Activated CD4-positive, alpha-beta T cell treated with anti-CD3 and anti-CD28 coated beads for 48 hours (primary cell): ENCODE measurements at places on chromosomes 1 and 21.
A peak's percentile ranks its signal among the peaks of the same experiment; 100 is the strongest.

DNA sequence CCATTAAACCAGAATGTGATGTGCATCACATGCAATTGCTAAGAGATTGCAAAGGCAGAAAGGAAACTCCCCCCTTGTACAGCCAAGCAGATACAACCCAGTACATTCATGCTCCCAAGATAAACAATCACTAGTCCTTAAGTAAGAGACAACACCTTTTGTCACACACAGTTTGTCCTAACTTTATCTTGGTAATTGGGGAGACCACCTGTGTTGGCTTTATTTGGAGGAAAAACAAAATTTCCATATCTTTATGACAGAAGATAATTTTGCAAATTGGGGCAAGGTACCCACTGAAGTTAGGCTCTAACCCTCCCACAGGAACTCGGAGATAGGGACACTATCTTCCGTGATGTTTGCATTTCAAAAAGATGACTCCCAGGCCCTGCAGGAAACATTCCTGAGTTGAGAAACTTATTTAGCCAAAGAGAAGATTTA, 175.0 kb upstream of the TNR start:
- DNase-seq: no peak

GRCh38 chr1:13702425-13703127, 2.6 kb downstream of the PRDM2 start:
- DNase-seq: peak; percentile 61

- no peak for DNase-seq
Measured at GRCh38 chr1:203558064-203558760, 64.3 kb downstream of the OPTC start.

DNA sequence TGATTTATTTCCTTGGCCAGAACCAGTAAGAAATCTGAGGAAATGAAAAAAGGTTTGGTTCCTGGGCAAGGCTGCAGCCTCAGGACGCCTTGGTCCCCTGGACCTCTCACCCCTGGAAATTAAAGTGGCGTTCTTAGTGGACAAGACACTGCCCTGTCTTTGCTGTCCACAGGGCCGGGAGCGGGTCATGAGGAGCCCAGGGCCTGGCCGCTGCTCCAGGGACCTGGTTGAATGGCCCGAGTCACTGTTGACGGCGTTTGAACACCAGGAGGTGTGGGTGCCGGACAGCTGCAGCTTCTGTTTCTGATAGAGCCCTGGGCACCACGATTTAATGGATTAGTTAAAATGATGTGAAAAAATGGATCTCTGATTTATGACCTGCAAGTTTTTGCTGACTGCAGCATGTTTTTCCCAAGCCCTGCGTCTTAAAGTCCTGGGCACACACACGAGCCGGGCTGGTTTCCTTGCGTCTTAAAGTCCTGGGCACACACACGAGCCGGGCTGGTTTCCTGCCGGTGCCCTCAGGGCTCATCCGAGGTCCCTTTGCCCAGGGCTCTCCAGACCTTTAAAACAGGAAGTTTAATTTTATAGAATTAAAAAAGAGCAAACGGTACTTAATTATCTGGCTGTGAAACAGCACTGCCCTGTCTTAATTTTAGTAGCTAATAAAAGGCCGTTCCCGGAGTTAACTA, 74.1 kb upstream of the ACTRT2 start:
- no peak for DNase-seq

DNA sequence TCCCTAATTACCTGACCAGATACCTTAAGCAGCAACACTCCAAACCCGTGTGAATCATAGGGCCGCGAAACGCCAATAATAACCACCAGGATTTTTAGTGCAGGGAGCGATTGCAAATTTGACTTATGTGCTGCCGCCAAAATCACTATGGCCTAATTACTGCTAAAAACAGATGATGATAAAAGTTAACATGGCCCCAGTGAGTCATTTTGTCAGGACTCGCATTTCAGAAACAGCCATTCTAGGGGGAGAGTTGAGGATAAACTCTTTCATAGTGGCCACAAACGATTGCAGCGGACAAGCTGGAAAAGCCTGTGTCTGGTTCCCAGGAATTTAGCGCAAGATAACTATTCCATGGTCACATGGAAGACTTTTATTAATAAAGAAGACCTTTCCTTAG, 103.4 kb downstream of the HLX start:
- no peak for DNase-seq

DNA sequence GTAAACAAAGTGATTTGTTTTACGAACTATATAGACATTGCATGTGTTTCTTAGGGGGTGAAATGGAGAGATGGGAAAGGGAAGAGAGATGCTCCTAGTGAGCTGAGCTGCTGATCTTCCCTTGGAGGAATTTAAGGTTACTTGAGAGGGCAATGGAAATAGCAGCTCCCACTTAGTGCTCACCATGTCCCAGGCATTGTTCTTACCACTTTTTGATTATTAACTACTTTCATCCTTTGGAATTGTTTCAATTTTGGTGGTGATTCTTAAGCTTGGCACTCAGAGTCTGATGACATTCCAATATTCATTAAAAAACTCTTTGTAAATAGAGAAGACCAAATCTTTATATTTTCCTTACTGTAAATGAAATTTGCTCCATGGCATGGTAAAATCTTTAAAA, 124.9 kb downstream of the ITSN1 start:
- no peak for DNase-seq

GRCh38 chr1:221510793-221511503, 230.9 kb downstream of the DUSP10 start:
- no peak for DNase-seq

- DNase-seq: no peak
Measured at GRCh38 chr1:206495493-206496046, 11.8 kb upstream of the RASSF5 start.

- DNase-seq: peak; percentile 53
Measured at GRCh38 chr21:44455524-44456213, 359 bp downstream of the LRRC3 start.

DNA sequence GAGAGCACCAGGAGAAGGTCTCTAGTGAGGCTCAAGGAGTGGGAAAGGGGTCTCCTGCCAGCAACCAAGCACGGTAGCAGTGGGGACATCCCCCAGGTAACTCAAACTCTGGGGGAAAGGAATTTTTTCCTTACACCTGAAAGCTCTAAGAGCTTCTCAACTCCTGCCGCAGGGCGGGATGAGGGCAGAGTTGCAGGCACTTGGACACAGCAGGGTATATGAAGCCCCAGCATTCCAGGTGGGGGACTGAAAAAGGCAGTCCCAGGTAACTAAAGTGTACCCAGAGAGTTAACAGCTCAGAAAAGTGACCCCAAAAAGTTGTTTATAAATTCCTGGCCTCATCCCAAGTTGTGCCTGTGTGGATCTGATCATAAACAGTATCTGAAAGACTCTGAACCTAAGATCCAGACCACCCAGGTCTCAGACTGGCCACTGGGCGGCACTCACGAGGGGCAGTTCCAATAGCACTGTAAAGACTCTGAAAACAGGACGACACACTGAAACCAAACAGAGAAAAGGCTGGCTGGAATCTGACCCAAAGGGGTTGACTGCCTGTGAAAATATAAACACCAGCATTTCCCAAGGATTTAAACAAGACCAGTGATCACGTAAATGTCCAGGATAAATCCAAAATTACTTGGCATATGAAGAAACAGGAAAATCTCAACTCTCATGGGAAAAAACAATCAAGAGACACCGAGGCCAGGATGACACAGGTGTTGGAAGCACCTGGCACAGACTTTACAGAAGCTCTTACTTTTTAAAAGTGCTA, 47.5 kb downstream of the HSF2BP start:
- DNase-seq: peak; percentile 37

DNA sequence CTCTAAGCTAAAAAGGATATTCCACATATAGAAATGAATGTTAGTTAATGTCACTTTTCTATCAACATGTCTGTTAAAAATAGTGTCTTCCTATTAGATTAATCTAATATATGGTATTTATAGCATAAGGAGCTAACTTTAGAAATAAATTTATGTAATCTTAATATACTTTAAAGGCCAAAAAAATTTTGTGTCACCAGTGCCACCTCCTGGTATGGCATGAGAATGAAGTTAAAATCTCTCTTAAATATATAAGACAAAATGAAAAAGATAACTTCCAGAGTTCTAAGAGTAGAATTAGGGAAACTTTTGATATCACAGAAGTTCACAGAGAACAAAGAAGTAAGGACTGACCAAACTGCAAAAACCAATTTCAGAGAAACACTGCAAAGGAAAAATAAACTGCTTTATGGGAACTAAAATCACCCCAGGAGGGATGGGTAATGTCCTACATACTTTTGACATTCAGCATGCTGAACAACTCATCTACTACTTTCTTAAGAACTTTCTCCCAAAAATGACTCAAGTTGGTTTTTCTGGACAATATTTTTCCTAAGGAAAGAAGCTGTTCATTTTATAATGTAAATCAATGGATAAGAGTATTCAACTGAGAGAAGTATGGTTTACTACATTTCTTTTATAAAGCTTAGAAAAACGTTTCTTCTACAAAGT, 82.8 kb downstream of the TRIM33 start:
- DNase-seq: no peak

GRCh38 chr1:200384818-200385390, 24.9 kb downstream of the ZNF281 start:
- DNase-seq: no peak

DNA sequence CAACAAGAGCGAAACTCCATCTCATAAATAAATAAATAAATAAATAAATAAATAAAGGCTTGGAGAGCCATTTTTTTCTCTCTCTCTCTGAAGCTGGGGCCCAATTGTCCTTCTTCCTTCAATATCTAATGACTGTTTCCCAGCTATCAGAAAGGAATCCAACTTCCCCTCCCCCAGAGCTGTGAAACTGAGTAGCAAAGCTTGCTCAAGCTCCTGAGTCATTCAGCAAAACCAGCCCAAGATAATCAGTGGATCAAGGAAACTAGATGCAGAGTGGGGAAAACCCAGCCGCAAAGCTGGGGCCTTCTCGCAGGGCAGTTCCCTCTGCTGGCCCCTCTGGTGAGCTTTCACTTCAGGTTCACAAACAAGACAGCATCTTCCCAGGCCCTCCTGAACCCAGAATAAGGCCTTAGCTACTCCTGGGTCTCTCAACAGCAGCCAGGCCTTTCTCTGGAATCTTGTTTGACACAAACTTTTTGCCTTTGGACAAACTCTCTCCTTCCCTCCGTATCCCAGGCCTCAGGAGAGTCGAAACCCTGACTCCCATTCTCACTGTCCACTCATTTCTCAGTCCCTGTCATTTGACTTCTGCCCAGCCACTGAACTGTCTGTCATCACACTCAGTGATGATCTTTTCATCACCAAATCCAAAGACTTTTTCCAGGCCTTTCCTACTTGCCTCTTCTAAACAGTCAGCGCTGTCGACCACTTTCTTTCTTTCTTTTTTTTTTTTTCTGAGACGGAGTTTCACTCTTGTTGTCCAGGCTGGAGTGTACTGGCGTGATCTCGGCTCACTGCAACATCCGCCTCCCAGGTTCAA, 18.0 kb upstream of the PTP4A2 start:
- DNase-seq: peak; percentile 91

DNA sequence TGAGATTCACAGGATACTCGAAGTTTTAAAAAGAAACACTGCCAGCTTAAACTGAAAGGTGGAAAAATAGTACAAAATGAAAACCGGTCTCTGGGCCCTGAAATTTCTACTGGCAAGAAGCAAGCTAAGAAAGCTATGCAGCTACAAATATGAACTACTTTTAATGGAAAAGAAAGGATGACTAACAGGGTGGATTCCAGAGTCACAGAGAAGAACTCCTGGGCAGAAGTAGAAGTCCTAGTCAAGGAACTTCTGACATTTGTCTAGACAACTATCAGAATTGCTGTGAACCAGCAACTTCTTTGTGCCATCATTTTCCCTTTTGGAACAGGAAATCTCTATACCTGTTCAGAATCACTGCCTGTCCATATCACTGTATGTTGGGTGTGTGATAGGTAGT, 38.1 kb downstream of the CD160 start:
- no peak for DNase-seq

DNA sequence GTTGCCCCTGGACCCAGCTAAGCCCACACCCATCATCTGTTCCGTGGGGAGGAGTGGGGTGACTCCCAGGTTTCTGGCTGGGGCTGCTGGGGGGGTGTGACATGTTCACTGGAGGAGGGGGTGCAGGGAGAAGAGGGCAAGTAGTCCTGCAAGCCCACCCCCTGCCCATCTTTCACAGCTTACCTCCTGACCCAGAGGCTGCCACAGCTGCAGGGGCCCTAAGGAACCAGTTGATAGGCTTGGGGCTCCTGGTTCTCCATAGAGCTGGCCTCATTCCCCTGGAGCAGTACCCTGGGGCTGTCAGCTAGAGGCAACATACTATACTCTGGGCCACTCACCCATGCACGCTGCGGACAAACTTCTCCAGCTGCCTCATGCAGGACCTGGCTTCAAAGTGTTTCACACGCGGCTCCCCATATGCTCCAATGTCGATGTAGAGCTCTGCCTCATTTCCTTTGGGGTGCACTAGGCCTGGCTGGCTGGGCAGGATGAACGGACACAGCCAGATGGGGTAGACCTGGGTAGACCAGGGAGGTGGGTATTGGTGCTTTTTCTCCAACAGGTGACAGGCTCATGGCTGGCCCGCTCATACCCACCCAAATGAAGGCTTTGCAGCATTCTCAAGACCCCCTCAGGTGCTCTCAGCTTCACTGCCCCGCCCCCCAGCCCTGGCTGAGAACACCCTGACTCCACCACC, 33.8 kb downstream of the DHCR24 start:
- no peak for DNase-seq

DNA sequence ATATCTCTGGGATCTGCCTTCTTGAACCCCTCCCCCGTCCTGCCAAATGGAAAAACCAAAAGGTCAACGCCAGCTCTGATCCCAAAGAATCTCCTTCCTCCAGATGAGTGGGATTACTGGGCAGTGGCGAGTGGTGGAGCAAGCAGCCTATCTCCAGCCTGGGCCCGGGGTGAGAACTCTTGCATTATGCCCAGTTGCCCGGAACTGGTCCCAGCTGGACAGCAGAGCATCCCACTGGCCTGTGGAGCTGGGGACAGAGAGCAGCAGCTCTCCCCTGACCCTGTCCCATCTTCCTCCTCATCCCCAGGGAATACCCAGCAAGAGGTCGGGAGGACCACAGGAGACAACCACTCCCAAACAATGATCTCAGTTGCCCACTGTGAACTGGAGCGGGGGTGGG, 130.5 kb downstream of the TMEM53 start:
- no peak for DNase-seq

- no peak for DNase-seq
Measured at GRCh38 chr1:213335084-213335483, 284.0 kb downstream of the RPS6KC1 start.

GRCh38 chr21:42660118-42660470, 6.7 kb downstream of the PDE9A start:
- DNase-seq: no peak

- no peak for DNase-seq
Measured at GRCh38 chr1:109818271-109818987, 54.7 kb upstream of the EPS8L3 start.

- no peak for DNase-seq
Measured at GRCh38 chr1:161196521-161197451, 2.1 kb downstream of the ADAMTS4 start.

- no peak for DNase-seq
Measured at GRCh38 chr1:50060279-50060678, 36.5 kb upstream of the AGBL4 start.

DNA sequence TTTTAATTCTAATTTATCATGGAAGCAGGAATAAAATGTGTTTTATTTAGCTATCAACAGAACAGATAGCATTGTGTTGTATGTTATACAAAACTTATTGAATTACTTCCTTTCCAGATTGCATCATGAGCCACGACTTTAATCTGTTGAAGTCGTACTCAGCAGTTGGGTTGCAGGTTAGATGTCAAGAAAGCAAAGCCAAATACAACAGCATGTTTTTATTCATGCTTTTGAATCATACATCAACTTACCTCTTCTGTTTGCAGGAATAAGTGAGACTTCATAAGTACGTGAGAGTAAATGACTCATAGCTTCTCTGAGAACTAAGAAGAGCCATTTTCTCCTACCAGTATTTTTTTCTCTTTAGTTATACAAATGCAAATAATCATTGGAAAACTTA, 110.8 kb upstream of the ADGRL4 start:
- no peak for DNase-seq
